ENCODE measurements at places on chromosomes 5 and 9. TPM values are rescaled to one million over a fixed set of nuclear protein-coding genes. Genes with fewer than 3 reads are reported as not detected.

Gene ABCA1
- 146 TPM for total RNA-seq

Gene DND1
- total RNA-seq, result 5.4 TPM

Gene GPR21
- 3.8 TPM for total RNA-seq

Gene NR2F1-AS1
- 0.39 TPM for total RNA-seq

Gene GPX8
- 2.7 TPM for total RNA-seq

Gene ORM1
- total RNA-seq, result not detected

Gene AJM1
- 15.3 TPM for total RNA-seq

Gene MLANA
- not detected for total RNA-seq

Gene CBY3
- total RNA-seq, result not detected

Gene C5orf24
- 43.2 TPM for total RNA-seq

Gene NFIB
- 1.5 TPM for total RNA-seq

Gene SPATA31A3
- not detected for total RNA-seq

Gene LOX
- total RNA-seq, result 0.27 TPM

Gene ARHGEF37
- total RNA-seq, result 1.0 TPM

Gene KCNV2
- total RNA-seq, result not detected

Gene FAXDC2
- 0.66 TPM for total RNA-seq

Gene SLC36A2
- total RNA-seq, result not detected

Gene BARX1
- 6.9 TPM for total RNA-seq

Gene SPINK13
- total RNA-seq, result not detected

Gene TMEM232
- total RNA-seq, result 5.3 TPM

Gene TNFSF8
- not detected for total RNA-seq

Gene SPINK1
- total RNA-seq, result not detected

Gene CEL
- total RNA-seq, result 3.8 TPM

Gene TGFBI
- total RNA-seq, result 2.3 TPM

Gene MYOZ3
- total RNA-seq, result 0.64 TPM

Gene CYSRT1
- 2.1 TPM for total RNA-seq

Gene ACTBL2
- total RNA-seq, result not detected

Gene DIAPH1
- total RNA-seq, result 51.6 TPM

Gene BTNL8
- total RNA-seq, result not detected

Gene FCHSD1
- 25.8 TPM for total RNA-seq

Gene NACC2
- total RNA-seq, result 3.9 TPM

Gene COL27A1
- 3.9 TPM for total RNA-seq

Gene ANKRD18B
- 5.0 TPM for total RNA-seq

Gene PCDHA7
- 22.9 TPM for total RNA-seq

Gene BAAT
- 0.54 TPM for total RNA-seq

Gene PCBD2
- 9.9 TPM for total RNA-seq

Gene PCDHB15
- total RNA-seq, result 29.5 TPM

Gene FOCAD
- total RNA-seq, result 104 TPM

Gene PSMB7
- total RNA-seq, result 185 TPM

Gene ACOT12
- not detected for total RNA-seq

Gene SLC6A7
- total RNA-seq, result not detected

Gene SUSD3
- total RNA-seq, result not detected

Gene IFNB1
- total RNA-seq, result not detected

Gene SLC9A3
- 1.1 TPM for total RNA-seq

Gene SLC25A2
- total RNA-seq, result 1.9 TPM

Gene TNFAIP8
- 2.5 TPM for total RNA-seq

Gene EIF4E1B
- total RNA-seq, result not detected

All from glutamatergic neuron (in vitro differentiated cells).